ENCODE measurements at places on chromosomes 7 and 10. TPM values are rescaled to one million over a fixed set of nuclear protein-coding genes. Genes with fewer than 3 reads are reported as not detected.

Gene AGBL3
- total RNA-seq = 4.1 TPM

Gene TMEM236
- 0.46 TPM for total RNA-seq

Gene FKBP6
- not detected for total RNA-seq

Gene CPN1
- not detected for total RNA-seq

- no peak for DNase-seq
Observed at GRCh38 chr10:47261121-47261520, 38.9 kb upstream of the GDF10 start.

- DNase-seq = no peak
Observed at GRCh38 chr7:8205537-8205936, 56.4 kb downstream of the ICA1 start.

GRCh38 chr7:140165422-140165821 is 11.4 kb downstream of the KDM7A start:
- no peak for DNase-seq

GRCh38 chr7:22109761-22110160 is 164.1 kb upstream of the CDCA7L start:
- DNase-seq = no peak

DNA sequence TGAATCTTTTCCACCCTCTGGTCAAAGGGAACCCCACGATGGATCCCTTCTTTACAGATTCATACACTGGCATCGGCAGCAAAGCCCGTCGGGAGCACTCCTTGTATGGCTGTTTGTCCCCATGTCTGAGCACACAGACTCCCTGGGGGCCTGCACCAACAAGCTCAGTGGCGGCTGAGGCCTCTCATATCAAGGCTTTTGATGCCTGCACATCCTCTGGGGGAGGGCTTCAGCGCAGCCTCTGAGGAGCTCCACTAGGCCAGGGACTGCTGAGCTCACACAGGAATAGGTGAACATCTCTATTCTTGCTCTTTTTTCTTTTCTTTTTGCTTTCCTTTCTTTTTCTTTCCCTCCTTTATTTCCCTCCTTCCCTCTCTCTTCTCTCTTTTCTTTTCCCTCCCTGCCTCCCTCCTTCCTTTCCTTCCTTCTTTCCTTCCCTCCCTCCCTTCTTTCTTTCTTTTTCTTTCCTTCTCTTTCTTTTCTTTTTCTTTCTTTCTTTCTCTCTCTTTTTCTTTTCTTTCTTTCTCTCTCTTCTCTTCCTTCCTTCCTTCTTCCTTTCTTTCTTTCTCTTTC is 174.6 kb downstream of the CCDC3 start:
- DNase-seq = no peak

DNA sequence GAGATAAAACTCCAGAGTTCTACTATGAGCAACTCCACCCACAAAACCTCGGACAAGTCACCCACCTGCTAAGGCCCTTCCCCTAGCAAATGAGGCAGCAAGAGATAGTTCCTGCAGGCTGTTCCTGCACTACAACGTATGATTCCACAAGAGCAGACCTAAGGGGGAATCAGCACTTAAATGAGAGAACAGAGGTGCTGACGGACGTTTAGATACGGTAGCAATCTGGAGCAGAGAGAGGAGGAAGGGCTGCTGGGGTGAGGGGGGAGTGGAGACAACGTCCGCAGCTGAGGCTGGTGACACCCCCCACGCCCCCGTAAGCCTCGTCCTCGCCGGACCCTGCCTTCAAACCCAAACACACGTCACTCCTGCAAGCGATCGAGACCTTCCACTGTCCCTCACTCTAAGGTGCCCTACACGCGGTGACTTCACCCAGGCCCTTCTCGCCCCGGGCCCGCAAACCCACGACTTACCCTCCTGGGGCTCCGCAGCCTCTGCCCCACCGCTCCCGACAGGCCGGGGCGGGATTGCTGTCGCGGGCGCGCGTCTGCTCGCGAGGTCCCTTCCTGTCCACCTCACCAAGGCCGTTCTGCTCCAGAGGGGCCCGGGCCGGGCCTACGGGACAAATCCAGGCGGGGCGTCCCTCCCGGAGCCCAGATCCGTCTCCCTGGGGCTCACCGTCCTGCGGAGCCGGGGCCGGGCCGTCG is 635 bp downstream of the ZNF12 start:
- no peak for DNase-seq

Data from mucosa of gallbladder (tissue), 1 donor.